Fibroblast of skin of back (primary cell): ENCODE measurements at places on chromosomes 7 and 10.

DNA sequence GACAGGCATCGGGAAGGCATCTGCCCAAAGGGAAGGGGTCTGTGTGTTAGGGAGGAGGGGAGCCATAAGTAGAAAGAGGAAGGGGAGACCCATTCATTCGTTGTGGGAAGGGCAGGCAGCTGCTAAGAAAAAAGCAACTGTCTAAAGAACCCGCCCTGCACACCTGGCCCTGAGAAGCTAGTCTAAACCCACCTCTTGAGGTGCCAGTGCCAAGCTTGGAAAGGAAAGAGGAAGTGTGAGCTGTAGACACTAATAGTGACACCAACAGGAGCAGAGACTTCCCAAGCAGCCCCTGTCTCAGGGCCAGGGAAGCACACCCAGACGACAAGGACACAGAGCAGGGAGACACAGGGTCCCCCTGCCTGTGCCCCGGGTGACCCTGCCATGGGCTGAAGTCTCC, 40.8 kb upstream of the PRSS58 start:
- no peak for DNase-seq

- DNase-seq = peak; percentile 19
Observed at GRCh38 chr10:79052291-79053080, 16.3 kb upstream of the ZMIZ1 start.

DNA sequence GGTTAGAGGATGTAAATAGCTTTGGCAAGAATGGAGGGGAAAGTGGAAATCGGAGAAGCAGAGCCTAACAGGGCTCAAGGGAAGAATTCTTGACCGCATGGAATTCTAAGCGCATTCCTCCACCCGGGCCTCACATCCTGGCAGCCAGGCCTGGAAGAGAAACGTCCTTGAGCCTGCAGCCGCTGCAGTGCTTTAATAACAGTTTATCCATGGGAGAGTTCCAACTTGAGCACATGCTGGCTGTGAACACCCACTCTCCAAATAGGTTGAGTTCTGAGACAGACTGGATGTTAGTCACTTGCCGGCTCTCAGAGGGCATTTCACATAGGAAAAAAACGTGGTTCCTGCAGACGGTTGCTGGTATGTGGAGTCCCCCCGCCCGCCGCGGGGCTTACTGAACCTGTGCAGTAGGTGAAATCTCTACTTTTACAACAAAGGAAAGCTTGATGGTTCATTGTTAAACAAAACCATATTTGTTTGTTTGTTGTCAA, 61.4 kb upstream of the STEAP1B start:
- peak; percentile 100 for DNase-seq

DNA sequence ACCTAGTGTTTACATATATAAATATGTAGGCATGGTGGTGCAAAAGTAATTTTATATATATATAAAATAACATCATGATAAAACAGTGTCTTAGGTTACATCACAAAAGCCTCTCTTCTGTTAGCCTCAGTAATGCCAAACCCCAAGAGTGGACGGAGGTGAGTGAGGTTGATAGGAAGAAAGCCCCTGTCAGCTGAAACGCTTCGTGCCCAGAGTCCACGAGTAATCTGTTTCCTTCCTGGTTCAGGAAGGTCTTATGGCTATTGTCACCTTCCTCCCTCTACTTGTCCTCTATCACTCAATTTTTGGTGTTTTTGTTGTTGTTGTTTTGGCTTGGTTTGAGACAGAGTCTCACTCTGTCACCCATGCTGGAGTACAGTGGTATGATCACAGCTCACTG, 41.5 kb downstream of the THNSL1 start:
- DNase-seq = no peak

DNA sequence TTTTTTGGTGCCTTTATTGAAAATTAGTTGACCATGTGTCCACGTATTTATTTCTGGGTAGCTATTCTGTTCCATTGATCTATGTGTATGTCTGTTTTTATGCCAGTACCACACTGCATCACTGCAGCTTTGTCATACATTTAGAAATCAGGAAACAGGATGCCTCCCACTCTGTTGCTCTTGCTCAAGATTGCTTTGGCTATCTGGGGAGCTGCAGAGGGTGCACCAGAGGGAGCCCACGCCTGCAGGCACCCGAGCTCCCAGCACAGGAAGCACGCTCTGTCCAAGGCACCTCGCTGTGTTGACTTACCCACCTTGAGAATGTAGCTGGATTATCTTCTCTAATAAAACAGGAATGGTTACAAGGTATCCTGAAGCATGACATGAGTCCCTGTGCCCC, 301.7 kb downstream of the TCERG1L start:
- DNase-seq = no peak

DNA sequence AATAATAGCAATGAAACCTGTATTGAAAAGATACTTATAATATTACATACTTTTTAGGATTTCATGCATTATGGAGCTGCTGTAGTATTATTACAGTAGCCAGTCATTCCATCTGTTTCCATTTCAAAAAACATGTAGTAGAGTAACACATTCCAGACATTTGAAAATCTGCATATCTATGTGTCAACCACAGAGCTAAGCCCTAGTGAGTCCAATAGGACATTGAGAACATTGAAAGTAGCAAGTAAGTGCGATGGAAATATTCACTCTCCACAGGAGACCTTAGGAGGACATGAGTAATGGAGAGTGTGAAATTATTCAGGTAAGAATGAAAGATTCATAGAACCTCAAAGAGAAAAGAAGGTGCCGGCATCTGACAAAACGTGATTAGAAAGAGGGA, 15.3 kb downstream of the NSMCE4A start:
- no peak for DNase-seq

DNA sequence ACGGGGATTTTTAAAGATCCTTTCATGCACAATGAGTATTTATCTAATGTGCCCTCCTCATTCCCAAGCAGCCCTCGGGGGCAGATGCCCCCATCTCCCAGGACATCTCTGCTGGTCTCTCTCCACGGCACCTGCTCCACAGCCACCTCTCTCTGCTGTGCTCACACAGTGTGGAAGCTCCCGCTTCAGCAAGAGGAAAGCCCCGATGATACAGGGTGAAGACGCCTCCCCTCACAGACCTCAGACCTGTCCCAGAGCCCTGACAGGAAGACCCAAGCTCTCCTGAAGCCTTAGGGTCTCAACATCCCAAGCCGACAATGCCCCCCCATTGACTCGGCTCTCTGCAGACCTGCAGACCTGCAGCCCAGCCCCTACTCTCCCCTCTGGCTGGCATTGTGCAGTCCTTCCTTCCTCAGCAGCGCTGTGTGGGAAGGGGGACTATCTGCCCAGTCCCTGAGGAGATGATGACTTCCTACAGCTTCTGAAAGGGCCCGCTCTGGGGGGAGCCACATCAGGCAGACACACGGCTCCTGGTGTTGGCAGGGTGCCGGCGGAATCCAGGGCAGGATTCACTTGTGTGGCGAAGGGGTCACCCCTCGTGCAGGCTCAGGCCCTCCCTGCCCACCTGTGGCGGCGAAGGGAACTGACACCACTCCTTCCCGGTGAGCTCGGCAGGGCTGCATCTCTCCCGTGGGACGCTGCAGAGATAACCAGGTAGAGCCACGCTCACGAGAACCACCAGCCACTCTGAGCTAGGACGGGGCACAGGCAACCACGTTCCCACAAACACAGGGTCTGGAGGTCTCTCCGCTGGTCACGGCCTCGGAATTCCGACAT, 61.8 kb downstream of the PTPRN2 start:
- no peak for DNase-seq

- no peak for DNase-seq
Observed at GRCh38 chr10:16909961-16910792, 93.0 kb upstream of the RSU1 start.

GRCh38 chr10:116444527-116445142, 17.0 kb downstream of the PNLIPRP3 start:
- DNase-seq = peak; percentile 22

GRCh38 chr10:72802763-72803505, 90.6 kb upstream of the OIT3 start:
- peak; percentile 75 for DNase-seq

DNA sequence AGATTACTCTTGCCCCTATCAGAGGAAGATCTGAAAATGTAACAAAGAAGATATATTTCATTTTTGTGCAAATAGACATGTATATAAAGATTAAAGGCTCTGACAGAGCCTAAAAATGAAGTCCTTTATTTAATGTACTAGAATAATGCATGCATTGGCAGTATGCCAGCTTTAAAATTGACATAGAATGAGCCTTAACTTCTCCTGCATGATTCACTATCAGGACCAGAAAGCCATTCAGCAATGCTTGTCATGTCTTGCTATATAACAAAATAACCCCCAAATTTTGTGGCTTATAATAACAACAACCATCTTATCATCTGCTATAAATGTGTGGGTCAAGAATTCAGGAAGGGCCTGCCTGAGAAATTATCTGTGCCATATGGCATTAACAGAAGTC, 411.9 kb downstream of the GRM8 start:
- DNase-seq = no peak

DNA sequence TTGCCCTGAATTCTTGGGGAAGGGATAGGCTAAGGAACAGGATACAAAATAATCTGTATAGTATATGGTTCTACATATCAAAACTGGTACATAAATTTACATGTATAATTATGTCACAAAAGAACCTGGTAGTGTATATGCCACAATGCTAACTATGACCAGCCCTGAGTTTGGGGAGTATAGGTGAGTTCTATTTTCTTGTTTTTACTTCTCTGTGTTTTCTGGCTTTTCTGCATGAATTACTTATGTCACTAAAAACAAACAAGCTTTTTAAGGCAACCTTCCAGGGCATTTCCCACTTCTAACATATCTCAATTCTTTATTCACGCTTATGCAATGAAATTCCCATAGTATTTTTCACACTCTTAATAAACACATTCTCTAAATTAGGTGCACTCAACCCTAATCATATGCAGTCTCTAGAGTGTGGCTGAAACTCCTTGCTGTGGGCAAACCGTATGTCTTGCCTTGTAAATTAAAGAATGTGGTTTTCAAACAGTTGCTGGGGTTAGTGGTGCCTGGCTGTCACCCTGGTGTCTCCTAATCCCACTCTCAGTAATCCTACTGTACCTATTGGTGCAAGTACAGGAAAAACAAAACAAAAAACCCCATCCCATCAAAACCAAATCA, 14.0 kb upstream of the INSIG1 start:
- no peak for DNase-seq

GRCh38 chr10:28793482-28793881, 116.2 kb downstream of the BAMBI start:
- no peak for DNase-seq

- DNase-seq = no peak
Observed at GRCh38 chr10:42997849-42998165, 79.1 kb upstream of the RET start.

DNA sequence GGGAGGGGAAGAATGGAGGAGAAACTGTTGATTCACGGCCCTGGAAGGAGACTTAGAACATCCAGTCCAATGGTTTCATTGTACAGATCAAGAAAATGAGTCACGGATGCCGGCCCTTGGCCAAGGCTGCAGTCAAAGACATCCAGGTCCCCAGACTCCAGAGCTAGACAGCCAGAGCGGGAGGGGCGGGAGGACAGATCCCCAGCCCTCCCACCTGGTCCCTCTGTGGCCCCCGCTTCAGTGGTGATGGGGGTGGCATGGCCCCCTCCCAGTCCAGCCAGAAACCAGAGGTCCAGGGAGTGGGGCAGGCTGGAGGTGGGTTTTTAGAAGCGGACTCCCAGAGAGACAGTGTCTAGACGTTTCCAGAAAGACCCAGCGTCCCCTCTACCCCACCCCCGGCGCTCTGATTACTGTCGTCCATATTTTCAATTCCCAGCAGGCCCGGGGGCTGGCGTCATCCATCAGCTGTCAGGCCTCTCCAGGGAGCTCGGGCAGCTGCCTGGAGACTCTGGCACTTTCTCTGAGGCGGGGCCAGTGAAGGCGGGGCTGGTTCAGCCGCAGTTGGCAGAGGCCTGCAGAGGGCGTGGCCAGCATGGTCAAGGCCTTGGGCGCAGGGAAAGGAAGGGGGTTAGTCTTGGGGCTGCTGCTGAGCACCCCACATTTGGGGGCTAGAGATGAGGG, 8.0 kb upstream of the HSPB1 start:
- DNase-seq = peak; percentile 98

- no peak for DNase-seq
Observed at GRCh38 chr7:122311050-122311700, 6.6 kb upstream of the FEZF1 start.

DNA sequence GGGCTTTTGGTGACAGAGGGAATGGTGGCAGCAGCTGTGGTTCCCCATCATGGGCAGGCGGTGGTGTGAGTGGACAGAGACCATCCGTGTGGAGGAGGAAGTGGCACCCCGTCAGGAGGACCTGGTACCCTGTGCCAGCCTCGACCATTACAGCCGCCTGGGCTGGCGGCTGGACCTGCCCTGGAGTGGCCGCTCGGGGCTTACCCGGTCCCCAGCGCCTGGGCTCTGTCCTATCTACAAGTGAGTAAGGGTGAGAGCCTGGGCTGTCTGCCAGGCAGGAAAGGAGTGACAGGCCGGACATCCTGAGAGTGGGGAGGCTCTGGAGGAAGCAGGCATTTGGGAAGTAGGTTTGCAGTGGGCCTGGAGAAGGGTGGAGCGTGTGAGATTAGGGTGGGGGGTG, 2.9 kb upstream of the ZNF467 start:
- peak; percentile 38 for DNase-seq

GRCh38 chr10:122225330-122225729, 45.8 kb upstream of the BTBD16 start:
- DNase-seq = no peak

GRCh38 chr7:105297309-105297708, 91.4 kb downstream of the SRPK2 start:
- no peak for DNase-seq

DNA sequence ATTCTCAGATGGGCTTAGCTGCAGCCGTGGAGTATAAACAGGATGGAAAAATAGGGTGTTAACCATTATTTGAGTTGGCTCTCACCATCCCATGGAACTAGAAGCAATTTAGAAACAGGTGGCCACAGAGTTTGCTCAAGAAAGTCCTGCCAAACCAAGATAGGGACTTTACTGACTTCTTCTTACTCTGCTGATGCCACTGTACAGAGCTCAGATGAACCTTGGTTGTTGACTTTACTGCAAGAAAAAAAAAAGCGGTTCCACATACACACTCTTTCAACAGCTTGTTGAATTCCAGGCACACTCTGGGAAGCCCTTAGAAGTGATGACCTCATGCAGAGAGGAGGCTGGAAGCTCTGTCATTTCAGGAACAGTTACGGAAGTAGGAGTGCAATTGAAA, 753.4 kb downstream of the NRG3 start:
- peak; percentile 17 for DNase-seq

DNA sequence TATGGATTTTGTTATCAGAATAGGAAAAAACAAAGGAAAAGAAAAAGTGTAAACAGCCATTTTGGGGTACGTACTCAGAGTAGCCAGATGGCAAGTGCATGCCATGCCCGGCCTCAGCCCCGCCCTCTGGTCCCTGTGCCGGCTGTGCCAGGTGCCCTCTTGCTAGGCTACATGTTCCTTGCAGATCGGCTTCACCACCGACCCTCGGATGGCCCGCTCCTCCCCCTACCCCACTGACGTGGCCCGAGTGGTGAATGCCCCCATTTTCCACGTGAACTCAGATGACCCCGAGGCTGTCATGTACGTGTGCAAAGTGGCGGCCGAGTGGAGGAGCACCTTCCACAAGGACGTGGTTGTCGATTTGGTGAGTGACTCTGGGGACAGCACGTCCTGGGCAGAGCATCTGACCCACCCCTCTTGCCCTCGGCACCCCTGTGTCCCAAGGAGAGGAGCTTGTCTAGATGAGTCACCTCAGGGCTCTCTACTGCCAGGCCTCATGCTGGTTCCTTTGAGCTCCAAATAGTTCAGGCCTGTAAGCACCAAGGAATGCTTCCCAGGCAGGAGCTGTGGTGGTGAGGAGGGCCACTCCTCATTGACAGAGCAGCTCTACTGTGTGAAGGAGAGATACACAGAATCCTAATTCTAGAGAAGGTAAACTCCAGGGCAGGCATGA, 54.9 kb upstream of the ZMIZ2 start:
- DNase-seq = peak; percentile 88

- DNase-seq = no peak
Observed at GRCh38 chr10:126917975-126918908, 13.0 kb downstream of the DOCK1 start.
